Activated CD4-positive, alpha-beta T cell treated with anti-CD3 and anti-CD28 coated beads, Interleukin-2, amount 10 ng/mL, durations not matched to agents 24 days and 14 days (primary cell): ENCODE measurements at places on chromosomes 16 and 17. TPM values are rescaled to one million over a fixed set of nuclear protein-coding genes. Genes with fewer than 3 reads are reported as not detected.

The CD79B gene
- total RNA-seq: 24.4 and 29.2 TPM in 2 replicates

The SYCE1L gene
- 4.9 and 7.9 TPM in 2 replicates for total RNA-seq

The CES1 gene
- total RNA-seq: not detected in 2 replicates

The SBK1 gene
- total RNA-seq: 0.85 and 1.5 TPM in 2 replicates

The ZSCAN10 gene
- total RNA-seq: not detected in 2 replicates

The FGF11 gene
- 9.4 and 9.5 TPM in 2 replicates for total RNA-seq

The CEP131 gene
- total RNA-seq: 15.6 and 18.0 TPM in 2 replicates

The TMEM235 gene
- total RNA-seq: not detected in 2 replicates
